Dermis microvascular lymphatic vessel endothelial cell (primary cell): ENCODE measurements at places on chromosomes 2 and 18. TPM values are rescaled to one million over a fixed set of nuclear protein-coding genes. Genes with fewer than 3 reads are reported as not detected.

- no peak for DNase-seq
Measured at GRCh38 chr2:37654932-37655841, 16.3 kb downstream of the CDC42EP3 start.

The KCNK3 gene
- total RNA-seq = not detected in 2 replicates

DNA sequence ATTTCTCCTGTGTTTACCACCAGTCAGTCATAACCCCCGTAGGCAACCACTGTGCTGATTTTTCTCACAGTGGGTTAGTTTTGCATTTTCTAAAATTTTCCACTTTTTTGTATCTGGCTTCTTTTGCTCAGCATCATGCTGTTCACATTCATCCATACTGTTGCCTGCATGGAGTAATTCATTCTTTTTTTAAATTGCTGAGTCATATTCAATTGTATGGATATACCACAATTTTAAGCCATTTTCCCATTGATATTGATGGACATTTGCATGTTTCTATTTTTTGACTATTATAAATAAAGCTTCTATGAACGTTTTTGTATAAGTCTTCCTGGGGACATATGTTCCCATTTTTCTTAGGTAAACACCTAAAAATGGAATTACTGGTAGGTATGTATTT lies 40.5 kb downstream of the ASB18 start:
- no peak for DNase-seq

GRCh38 chr2:80149991-80150390 lies 154.6 kb downstream of the LRRTM1 start:
- no peak for DNase-seq

DNA sequence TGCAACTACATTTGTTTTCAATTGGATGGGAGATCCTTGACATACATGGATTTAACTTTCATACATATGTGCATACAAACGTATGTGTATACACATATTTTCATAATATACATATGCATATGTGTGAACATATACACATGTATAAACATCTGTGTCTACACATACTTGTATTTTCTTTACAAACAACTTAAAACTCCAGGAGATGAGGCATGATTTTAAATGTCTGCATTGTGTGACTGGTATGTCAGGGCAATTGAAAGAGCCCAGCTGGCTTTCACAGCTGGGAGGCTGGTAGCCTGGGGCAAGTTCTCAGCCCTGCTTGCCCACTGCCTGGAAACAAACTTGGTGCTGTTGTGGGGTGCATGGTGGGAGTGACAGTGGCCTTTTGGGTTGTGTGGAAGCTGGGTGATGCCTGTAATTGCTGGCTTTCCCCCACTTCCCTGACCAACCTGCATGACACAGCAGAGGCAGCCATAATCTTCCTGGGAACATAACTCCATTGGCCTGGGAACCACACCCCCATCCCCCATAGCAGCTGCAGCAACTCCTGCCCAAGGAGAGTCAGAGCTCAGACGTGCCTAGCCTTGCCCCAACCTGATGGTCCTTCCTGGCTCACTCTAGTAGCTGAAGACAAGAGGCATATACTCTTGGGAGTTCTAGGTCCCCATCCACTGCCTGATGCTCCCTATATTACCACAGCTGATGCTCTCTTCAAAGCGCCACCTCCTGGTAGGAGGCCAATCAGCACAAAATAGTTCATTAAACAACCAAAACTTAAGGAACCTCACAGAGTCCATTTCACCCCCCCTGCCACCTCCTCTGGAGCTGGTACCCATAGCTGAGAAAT lies 158.3 kb downstream of the CERS6 start:
- DNase-seq = no peak

- no peak for DNase-seq
Measured at GRCh38 chr2:178247250-178247649, 52.9 kb downstream of the OSBPL6 start.

- no peak for DNase-seq
Measured at GRCh38 chr2:109346601-109347228, 217.7 kb downstream of the SH3RF3 start.

- no peak for DNase-seq
Measured at GRCh38 chr2:10787176-10787968, 25.2 kb downstream of the PDIA6 start.

- peak; percentile 2 for DNase-seq
Measured at GRCh38 chr2:170467568-170468422, 247.3 kb upstream of the SP5 start.

The GPR39 gene
- total RNA-seq = not detected in 2 replicates

The CD302 gene
- total RNA-seq = 5.6 and 14.4 TPM in 2 replicates

The GPR45 gene
- not detected in 2 replicates for total RNA-seq

The SPP2 gene
- total RNA-seq = not detected in 2 replicates

DNA sequence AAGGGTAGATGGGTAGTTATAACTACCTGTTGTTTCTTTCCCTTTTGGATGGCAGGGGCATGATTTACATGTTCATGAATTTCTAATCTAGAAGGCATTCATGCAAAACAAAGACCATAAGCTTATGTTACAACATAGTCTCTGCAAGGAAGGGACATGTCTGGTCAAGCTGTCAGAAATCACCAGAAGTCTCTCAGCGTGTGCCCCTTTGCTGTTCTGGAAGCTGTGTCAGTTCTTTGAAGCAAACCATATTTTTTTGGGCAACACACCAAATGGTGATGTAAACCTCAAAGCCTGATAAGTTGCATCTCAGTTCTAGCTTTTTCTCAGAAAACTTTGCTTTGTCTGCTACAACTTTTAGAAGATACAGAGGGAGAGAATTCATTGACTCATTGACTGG lies 173.5 kb upstream of the CTAGE1 start:
- DNase-seq = no peak

DNA sequence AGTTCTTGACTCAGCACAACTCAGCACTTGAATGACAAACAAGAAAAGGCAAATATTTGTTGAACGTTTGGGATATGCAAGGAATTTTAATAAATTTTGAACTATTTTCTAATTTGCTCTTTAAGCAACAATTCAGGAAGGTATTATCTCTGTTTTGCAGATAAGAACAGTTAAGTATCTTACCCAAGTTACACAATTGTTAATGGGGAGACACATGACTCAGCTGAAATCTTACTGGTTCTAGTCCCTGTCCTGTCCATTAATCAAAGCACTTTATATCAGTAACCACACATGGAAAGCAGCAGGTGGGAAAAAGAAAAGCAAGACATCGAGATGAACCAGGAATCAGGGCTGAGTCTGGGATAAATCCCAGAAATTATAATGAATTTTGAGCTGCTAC lies 493.9 kb upstream of the PIK3C3 start:
- DNase-seq = no peak

DNA sequence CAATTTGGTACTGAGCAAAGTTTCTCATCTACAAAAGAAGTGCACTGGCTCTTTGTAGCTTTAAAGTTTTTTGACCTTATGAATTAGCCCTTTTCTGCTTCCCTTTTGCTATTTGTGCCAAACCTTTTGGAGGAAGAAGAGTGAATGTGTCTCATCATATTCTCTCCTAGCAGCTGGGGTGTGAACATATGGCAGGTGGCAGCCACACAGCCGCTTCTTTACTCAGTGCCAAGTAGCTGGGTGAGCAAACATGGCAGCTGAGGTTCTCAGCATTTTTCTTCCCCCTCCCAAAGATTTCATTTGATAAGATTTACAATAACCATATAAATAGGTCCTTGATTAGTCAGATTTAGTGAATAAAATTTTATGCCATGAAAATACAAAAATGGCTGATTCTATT lies 46.7 kb upstream of the STK17B start:
- no peak for DNase-seq

DNA sequence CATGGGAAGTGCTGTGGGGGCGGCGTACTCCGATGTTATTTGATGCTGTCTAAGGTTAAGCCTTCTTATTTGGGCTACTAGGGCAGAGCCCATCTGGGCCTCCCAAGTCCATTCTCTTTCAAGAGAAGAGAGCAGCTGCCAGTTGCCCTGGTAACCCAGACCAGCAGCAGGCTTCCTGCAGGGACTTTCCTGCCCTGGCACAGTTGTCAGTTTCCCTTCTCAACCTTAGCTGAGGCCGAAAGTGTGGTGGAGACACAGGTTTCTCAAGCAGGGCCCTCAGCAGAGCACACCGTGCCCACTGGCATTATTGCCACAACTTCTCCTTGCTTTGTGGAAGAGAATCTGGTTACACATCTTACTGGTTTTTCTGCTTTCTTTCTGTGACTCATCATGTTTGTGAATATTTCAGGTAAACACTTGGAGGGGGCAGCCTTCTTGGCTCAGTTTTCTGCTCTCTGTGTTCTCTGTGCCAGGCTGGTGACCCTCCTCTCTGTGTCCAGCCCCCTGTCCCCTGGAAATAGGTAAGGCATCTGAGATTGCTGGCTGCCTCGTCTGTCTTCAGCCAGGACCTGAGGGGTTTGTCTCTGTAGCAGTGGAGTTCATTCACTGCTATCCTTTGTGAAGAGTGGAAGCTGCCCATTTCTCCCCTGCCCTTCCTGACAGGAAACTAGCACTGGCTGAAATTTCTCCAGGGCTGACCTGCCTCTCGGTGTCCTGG lies 111.0 kb downstream of the B3GNT2 start:
- peak; percentile 40 for DNase-seq

GRCh38 chr2:239182981-239183791 lies 217.6 kb downstream of the HDAC4 start:
- no peak for DNase-seq
